Ascending aorta (tissue), 2 donors: ENCODE measurements at places on chromosomes 5 and 9.

- H3K4me3 ChIP-seq = no peak overlapping the region
- no peaks in the 10 kb centered on the region for H3K4me1 ChIP-seq
- DNase-seq = no peak
- no peaks in the 10 kb centered on the region for H3K27me3 ChIP-seq
Measured at GRCh38 chr5:67493676-67494075, 297.1 kb upstream of the CD180 start.

GRCh38 chr9:133403766-133404453, 13.9 kb downstream of the REXO4 start:
- no peaks in the 10 kb centered on the region for H3K27me3 ChIP-seq
- H3K4me3 ChIP-seq = no peak overlapping the region
- H3K36me3 ChIP-seq = peaks cover 23% of the 10 kb centered on the region
- H3K4me1 ChIP-seq = no peaks in the 10 kb centered on the region

DNA sequence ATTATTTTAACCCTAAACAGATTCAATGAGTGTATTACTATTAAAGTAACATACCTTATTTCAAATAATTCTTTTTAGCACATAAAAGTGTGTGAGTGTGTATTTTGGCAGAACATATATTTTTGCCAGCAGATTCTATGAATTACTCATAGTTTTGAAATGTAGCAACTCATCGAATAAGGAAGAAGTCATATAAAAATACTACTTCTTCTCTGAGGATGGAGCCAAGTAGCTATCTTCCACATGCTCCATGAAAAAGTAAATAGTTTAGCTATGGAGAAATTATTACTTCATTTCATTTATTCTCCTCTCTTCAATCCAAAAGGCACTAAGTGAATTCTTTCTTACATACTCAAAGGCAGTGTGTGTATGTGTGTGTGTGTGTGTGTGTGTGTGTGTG, 1090.4 kb upstream of the CDH6 start:
- DNase-seq = no peak
- H3K4me3 ChIP-seq = no peak overlapping the region
- no peak overlapping the region for H3K27ac ChIP-seq
- no peaks in the 10 kb centered on the region for H3K4me1 ChIP-seq

GRCh38 chr9:120393386-120394057, 186.4 kb downstream of the CDK5RAP2 start:
- no peak for DNase-seq
- H3K36me3 ChIP-seq = peaks cover 75% of the 10 kb centered on the region
- no peaks in the 10 kb centered on the region for H3K27me3 ChIP-seq
- peak overlapping the region; percentile 12 for H3K27ac ChIP-seq
- no peak overlapping the region for H3K4me3 ChIP-seq

- no peak overlapping the region for H3K27ac ChIP-seq
- no peak for DNase-seq
- no peak overlapping the region for H3K4me3 ChIP-seq
- no peaks in the 10 kb centered on the region for H3K4me1 ChIP-seq
- peaks cover 23% of the 10 kb centered on the region for H3K36me3 ChIP-seq
Measured at GRCh38 chr9:131227112-131227958, 49.0 kb downstream of the FAM78A start.

GRCh38 chr5:132177691-132178149, 49.9 kb downstream of the P4HA2 start:
- H3K27ac ChIP-seq = no peak overlapping the region
- no peaks in the 10 kb centered on the region for H3K27me3 ChIP-seq
- H3K4me3 ChIP-seq = no peak overlapping the region
- no peak for DNase-seq

DNA sequence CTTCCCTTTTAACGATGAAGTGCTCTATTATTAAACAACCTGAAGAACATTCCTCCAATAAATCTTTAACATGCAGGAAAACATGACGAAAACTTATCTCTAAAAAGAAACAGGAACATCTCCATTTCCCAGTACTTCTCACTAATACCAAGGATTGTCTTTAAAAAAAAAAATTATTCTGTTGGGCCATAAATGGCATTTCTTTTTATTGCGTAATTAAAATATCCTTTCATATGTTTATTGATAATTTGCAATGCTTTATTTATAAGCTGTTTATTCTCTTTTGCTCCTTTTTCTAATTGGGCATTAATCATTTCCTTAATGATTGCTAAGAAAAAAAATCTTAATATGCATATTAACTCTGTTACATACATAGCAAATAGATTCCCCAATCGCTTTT, 18.9 kb downstream of the LIFR start:
- DNase-seq = no peak
- no peak overlapping the region for H3K27ac ChIP-seq
- peaks cover 9% of the 10 kb centered on the region for H3K4me1 ChIP-seq
- H3K4me3 ChIP-seq = no peak overlapping the region

GRCh38 chr5:168332042-168332441, 40.6 kb downstream of the WWC1 start:
- H3K4me3 ChIP-seq = no peak overlapping the region
- no peak overlapping the region for H3K27ac ChIP-seq
- no peaks in the 10 kb centered on the region for H3K27me3 ChIP-seq
- no peaks in the 10 kb centered on the region for H3K36me3 ChIP-seq
- DNase-seq = no peak
- no peaks in the 10 kb centered on the region for H3K4me1 ChIP-seq

DNA sequence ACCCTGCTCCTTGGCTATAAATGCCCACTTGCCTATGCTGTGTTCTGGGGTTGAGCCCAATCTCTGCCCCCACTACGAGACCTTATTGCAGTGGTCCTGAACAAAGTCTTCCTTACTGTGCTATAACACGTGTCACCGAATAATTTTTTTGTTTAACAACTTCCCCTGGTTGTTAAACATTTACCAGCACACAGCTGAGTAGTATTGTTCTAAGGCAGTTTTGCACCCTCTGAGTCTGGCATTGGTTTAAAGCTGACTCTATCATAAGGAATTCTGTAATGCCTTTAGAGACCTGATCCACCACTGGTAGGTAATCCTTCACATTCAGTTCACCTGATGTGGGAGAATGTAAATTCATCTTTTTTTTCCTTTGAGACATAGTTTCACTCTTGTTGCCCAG, 25.6 kb upstream of the ANKRD31 start:
- H3K27me3 ChIP-seq = no peaks in the 10 kb centered on the region
- H3K27ac ChIP-seq = no peak overlapping the region
- H3K4me1 ChIP-seq = no peaks in the 10 kb centered on the region
- no peaks in the 10 kb centered on the region for H3K36me3 ChIP-seq

DNA sequence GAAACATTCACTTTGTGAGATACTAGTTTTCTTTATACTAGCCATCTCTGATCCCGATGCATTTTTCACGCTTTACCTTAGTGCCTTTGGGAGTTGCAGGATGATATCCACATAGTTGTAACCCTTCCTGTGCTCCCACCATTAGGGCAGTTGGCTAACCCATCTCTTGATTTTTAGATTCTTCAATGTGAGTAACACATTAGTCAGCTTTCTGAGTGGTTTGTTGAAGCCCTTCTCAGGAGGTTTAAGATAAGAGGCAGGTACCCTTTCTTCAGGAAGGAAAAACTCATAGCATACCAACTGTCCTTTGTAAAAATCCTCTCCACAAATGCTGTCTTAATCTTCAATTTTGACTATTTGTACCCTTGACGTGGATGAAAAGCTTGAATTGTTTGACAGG, 392.3 kb downstream of the DMAC1 start:
- no peaks in the 10 kb centered on the region for H3K36me3 ChIP-seq
- no peak overlapping the region for H3K27ac ChIP-seq
- no peak overlapping the region for H3K4me3 ChIP-seq
- no peaks in the 10 kb centered on the region for H3K27me3 ChIP-seq

DNA sequence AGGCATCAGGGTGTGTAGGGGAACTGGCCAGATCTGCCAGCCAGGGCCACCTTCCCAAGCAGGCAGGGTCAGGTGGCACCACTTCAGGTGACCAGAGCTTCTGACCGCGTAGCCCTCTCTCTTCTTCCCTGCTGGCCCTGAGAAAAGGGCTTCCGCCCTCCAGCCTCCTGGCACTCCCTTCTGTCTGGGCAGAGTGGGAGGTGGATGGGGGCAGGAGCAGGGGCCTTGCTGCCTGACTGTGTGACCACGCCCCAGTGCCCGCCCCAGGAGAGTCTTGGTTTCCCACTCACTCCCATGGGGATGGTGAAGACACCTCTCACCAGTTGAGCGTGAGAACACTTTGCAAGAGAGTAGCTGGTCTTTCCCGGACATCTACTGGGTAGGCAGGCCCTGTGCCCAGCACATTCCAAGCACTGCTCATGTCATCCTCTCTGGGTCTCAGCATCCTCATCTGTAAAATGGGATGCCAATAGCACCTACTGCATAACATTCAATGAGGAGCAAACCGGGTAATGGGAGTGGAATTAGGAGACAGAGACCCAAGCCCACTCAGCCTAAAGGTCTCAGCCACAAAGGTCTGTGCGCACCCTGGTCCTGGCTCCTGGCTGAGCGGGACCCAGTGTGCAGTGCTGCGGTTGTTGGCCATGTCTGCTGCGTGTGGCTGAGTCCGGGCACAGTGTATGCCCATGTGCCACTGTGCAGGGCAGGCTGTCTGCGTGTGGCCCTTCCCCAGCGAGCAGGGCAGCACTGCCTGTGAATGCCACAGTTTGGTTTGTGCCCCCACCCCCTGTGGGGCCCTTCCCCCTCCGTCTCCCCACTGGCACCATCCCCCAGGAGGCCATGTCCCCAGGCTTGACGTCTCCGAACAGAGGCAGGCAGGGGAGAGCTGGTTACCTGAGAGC, 179.1 kb upstream of the IER5L start:
- H3K4me3 ChIP-seq = no peak overlapping the region
- no peak for DNase-seq
- no peaks in the 10 kb centered on the region for H3K27me3 ChIP-seq
- H3K4me1 ChIP-seq = peaks cover 17% of the 10 kb centered on the region
- H3K27ac ChIP-seq = no peak overlapping the region
